ENCODE measurements at places on chromosomes 3 and 15.

DNA sequence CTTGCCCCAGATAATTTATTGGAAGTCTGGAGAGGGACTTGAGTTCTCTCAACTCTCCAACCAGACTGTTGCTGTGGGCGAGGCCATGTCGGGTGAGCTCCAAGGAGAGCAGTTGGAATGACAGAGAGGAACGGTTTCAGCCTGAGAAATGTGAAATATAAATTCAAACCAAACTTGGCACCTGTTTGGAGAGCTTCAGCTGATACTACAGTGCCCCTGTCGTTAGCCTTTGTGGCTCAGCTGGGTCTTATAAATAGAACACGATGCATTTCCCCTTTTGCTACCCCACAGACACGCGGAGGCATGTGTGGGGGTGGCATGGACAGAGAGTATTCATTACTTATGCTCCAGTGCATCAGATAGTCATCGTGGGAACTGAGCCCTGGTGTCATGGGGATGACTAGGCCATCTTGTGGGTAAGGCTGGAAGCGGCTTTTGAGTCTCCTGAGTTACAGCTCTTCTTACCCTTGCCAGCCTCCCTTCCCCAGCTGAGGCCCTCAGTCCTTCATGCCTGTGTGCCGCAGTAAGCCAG is 15.6 kb downstream of the SMAD3 start:
- peaks cover 100% of the 10 kb centered on the region for H3K4me1 ChIP-seq
- H3K27ac ChIP-seq: peak overlapping the region; percentile 85
- H3K27me3 ChIP-seq: no peaks in the 10 kb centered on the region
- no peaks in the 10 kb centered on the region for H3K36me3 ChIP-seq
- no peak overlapping the region for H3K4me3 ChIP-seq
- DNase-seq: peak; percentile 90

DNA sequence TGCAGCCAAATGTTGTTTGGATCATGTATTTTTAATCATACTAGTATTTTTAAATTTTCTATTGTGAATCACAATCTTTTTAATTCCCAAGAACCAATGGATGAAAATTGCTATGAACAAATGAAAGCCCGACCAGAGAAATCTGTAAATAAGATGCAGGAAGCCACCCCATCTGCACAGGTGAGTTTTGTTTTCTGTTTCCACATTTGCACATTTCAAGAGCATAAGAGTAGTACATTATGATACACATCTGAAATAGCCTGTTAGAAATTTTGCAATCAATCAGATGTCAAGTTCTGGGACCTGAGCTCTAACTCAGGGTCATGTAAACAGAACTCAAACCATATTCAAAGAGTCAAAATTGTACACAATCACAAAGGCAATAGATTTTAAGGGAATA is 26.5 kb downstream of the TRAT1 start:
- no peaks in the 10 kb centered on the region for H3K27me3 ChIP-seq
- no peak for DNase-seq
- no peaks in the 10 kb centered on the region for H3K4me1 ChIP-seq
- H3K36me3 ChIP-seq: no peaks in the 10 kb centered on the region
- H3K4me3 ChIP-seq: no peak overlapping the region
- H3K27ac ChIP-seq: no peak overlapping the region

DNA sequence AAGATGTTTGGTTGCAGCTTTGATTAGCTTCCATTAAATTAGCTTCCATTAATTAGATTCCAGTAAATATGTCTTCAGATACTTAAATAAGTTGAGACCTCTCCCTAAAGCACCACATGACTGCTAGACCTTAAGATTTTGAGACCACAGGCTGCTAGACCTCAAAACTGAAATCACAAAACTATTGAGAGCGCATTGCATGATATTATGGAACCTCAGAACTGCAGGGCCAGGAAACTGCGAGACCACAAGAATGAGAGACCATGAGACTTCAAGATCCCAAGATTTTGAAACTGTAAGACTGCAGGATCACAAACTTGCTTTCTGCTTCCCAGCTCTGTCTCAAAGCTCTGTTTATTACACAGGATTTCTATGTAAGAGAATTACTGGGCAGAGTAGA is 87.4 kb downstream of the TRIM42 start:
- no peaks in the 10 kb centered on the region for H3K36me3 ChIP-seq
- no peaks in the 10 kb centered on the region for H3K4me1 ChIP-seq
- no peak overlapping the region for H3K4me3 ChIP-seq
- no peak overlapping the region for H3K27ac ChIP-seq
- DNase-seq: no peak
- H3K27me3 ChIP-seq: peaks cover 12% of the 10 kb centered on the region

- no peaks in the 10 kb centered on the region for H3K27me3 ChIP-seq
- no peak for DNase-seq
- peak overlapping the region; percentile 58 for H3K27ac ChIP-seq
- H3K36me3 ChIP-seq: no peaks in the 10 kb centered on the region
- H3K4me3 ChIP-seq: no peak overlapping the region
- no peaks in the 10 kb centered on the region for H3K4me1 ChIP-seq
Observed at GRCh38 chr3:113261626-113262303, 50.4 kb downstream of the BOC start.

- H3K4me3 ChIP-seq: no peak overlapping the region
- H3K27me3 ChIP-seq: no peaks in the 10 kb centered on the region
- H3K4me1 ChIP-seq: no peaks in the 10 kb centered on the region
- H3K27ac ChIP-seq: no peak overlapping the region
- no peak for DNase-seq
Observed at GRCh38 chr3:125194061-125194848, 18.3 kb downstream of the SLC12A8 start.

DNA sequence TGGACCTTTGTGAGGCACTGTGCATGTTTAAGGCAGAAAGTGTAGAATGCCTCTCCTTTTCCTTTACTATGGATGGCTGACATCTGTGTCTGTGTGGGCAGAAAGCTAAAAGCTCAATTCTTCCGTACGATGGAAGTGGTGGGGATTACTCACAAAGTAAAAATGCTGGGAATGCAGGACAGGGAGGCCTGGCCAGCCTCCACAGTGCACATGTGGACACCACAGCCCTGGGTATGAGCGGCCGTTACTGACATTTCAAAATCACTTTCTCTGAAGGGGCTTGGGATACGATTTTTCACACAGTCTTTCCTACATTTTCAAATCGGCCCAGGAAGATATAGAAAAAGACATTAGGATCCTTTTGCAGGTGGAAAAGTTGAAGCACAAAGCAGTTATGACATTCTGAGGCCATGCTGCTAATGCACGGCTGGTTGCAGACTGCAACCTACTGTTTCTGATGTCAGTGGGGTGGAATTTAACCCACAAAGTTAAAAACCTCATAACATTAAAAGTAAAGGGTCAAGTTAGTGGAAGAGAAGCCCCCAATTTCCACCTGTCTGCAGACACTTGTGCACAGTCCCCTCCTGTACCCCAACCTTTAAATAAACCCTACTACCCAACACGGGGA is 27.9 kb downstream of the EHD4 start:
- peaks cover 12% of the 10 kb centered on the region for H3K4me1 ChIP-seq
- peaks cover 23% of the 10 kb centered on the region for H3K36me3 ChIP-seq
- no peak overlapping the region for H3K4me3 ChIP-seq
- H3K27me3 ChIP-seq: no peaks in the 10 kb centered on the region
- no peak overlapping the region for H3K27ac ChIP-seq
- DNase-seq: no peak

DNA sequence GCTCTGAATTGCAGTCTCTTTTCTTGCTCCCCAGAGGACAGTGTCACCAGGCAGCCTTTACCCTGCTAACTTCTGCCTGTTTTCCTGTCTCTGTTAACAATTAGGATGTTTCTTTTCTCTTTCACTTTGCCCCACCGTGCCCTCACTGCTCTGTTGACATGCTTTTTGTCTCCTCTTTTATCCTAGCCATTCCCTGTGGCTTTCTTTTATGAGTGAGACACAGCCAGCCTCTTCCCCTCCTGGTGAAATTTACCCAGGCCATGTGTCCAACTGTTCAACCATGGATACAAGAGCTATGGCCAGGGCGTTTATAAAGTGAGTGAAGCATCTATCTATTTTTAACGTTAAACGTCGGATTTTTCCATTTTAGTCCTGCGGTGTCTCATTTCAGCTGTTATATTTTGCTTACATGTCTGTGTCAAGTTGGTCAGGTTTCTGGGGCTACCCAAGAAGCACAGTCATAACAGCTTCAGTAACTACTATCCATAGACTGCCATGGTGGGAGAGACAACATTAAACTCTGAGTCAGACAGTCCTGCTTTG is 443.2 kb upstream of the AZI2 start:
- no peaks in the 10 kb centered on the region for H3K36me3 ChIP-seq
- H3K27me3 ChIP-seq: no peaks in the 10 kb centered on the region
- DNase-seq: no peak
- no peaks in the 10 kb centered on the region for H3K4me1 ChIP-seq

- no peak overlapping the region for H3K4me3 ChIP-seq
- no peaks in the 10 kb centered on the region for H3K36me3 ChIP-seq
- no peaks in the 10 kb centered on the region for H3K27me3 ChIP-seq
Observed at GRCh38 chr3:18724456-18724855, 299.3 kb upstream of the SATB1 start.

GRCh38 chr3:95343767-95344166 is 1280.9 kb downstream of the NSUN3 start:
- no peak overlapping the region for H3K27ac ChIP-seq
- no peaks in the 10 kb centered on the region for H3K36me3 ChIP-seq
- no peaks in the 10 kb centered on the region for H3K4me1 ChIP-seq
- no peak overlapping the region for H3K4me3 ChIP-seq
- no peaks in the 10 kb centered on the region for H3K27me3 ChIP-seq
- DNase-seq: no peak

DNA sequence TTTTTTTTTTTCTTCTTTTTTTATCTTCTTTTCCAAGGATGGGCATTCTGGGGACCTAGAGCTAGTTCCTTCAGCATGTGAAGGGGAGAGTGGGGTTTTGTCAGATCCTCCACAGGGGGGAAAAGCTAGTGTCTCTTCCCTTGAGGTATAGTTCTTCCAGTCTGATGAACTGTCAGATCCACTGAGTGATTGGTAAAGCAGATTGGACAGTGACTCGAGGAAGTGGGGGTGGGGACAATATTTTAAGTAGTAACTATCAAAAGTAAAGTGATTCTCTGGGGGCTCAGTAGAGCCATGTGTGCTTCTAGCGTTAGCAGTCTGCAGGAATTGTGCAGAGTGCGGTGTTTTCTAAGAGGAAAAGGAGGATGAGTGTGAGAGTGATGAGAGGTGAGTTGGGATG is 62.0 kb upstream of the TRIM71 start:
- no peak for DNase-seq
- no peak overlapping the region for H3K4me3 ChIP-seq
- no peaks in the 10 kb centered on the region for H3K27me3 ChIP-seq
- no peaks in the 10 kb centered on the region for H3K4me1 ChIP-seq

DNA sequence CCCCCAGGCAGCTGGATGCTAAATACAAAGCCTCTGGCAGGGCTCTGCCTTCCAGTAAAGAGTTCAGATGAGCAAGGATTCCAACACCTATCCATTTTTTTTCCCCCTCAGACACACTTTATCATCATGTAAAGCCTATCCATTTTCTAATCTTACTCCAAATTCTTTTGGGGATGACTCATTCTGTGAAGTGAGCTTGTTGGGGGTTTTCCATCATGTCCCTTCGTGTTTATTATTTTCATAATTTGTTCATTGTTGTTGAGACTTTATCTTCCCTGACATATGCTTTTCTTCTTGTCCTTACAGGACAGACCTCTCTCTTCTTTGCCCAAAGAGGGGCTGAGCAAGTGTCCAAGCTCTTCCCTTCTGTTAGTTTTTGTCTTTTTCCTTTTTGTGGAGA is 34.7 kb upstream of the SH3BP5 start:
- H3K27me3 ChIP-seq: no peaks in the 10 kb centered on the region
- H3K4me1 ChIP-seq: peaks cover 10% of the 10 kb centered on the region
- no peak overlapping the region for H3K27ac ChIP-seq
- no peak for DNase-seq
- H3K4me3 ChIP-seq: no peak overlapping the region

DNA sequence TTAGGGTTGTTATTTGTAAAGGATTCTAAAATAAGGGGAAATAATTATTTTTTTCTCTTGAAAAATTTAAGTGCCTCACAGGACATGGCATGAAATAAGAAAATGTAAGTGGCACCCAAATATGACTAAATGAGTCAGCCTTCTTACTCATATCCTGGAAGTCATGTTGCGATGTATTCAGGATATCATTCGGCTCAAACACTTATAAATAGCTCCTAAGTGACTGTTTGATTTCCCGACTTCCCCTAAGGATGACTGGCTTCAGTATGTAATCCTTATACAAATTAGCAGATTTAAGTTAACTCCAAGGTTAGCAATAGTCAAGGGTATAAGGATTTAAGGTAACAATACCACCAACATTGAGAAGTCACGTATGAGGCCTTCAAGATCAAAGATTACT is 57.3 kb upstream of the OSTN start:
- no peaks in the 10 kb centered on the region for H3K36me3 ChIP-seq
- DNase-seq: no peak
- H3K27me3 ChIP-seq: no peaks in the 10 kb centered on the region
- no peak overlapping the region for H3K4me3 ChIP-seq
- H3K4me1 ChIP-seq: peaks cover 9% of the 10 kb centered on the region

- H3K36me3 ChIP-seq: no peaks in the 10 kb centered on the region
- H3K4me1 ChIP-seq: no peaks in the 10 kb centered on the region
- H3K27me3 ChIP-seq: no peaks in the 10 kb centered on the region
- no peak overlapping the region for H3K27ac ChIP-seq
- DNase-seq: no peak
Observed at GRCh38 chr3:61687663-61688306, 126.4 kb downstream of the PTPRG start.

GRCh38 chr3:143806038-143806437 is 42.2 kb downstream of the SLC9A9 start:
- DNase-seq: no peak
- H3K27me3 ChIP-seq: no peaks in the 10 kb centered on the region
- H3K36me3 ChIP-seq: no peaks in the 10 kb centered on the region
- H3K27ac ChIP-seq: no peak overlapping the region
- H3K4me3 ChIP-seq: no peak overlapping the region
- peaks cover 27% of the 10 kb centered on the region for H3K4me1 ChIP-seq

DNA sequence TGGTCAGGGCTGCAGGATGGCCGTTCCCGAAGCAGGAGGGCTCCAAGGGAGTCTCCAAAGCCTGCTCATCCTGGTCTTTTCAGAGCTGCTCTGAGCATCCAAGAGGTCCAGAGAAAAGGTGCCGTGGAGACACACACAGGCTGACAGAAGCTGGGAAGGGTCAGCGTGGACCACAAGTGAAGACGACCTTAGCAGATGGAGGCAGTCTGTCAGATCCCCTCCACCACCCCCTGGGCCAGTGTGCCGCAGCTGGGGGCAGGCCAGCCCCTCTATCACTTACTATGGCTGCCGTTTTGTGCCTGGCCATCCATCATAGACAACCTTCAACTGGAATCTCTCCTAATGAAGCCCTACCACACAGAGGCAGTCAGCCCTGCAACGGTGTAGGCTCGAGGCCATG is 335.1 kb upstream of the RGMA start:
- H3K27ac ChIP-seq: no peak overlapping the region
- H3K4me1 ChIP-seq: no peaks in the 10 kb centered on the region
- H3K27me3 ChIP-seq: no peaks in the 10 kb centered on the region
- H3K4me3 ChIP-seq: no peak overlapping the region
- DNase-seq: no peak
- no peaks in the 10 kb centered on the region for H3K36me3 ChIP-seq

GRCh38 chr3:122030381-122031122 is 8.5 kb upstream of the ILDR1 start:
- no peaks in the 10 kb centered on the region for H3K27me3 ChIP-seq
- peaks cover 4% of the 10 kb centered on the region for H3K4me1 ChIP-seq
- no peak overlapping the region for H3K27ac ChIP-seq
- no peak overlapping the region for H3K4me3 ChIP-seq
- no peak for DNase-seq

GRCh38 chr3:51400166-51400565 is 9.1 kb downstream of the RBM15B start:
- no peak overlapping the region for H3K27ac ChIP-seq
- no peak overlapping the region for H3K4me3 ChIP-seq
- no peaks in the 10 kb centered on the region for H3K27me3 ChIP-seq
- no peak for DNase-seq
- peaks cover 11% of the 10 kb centered on the region for H3K4me1 ChIP-seq
- no peaks in the 10 kb centered on the region for H3K36me3 ChIP-seq

All from spleen (tissue), 13 donors.